NT2/D1 (cell line): ENCODE measurements at places on chromosomes 6 and 20.

DNA sequence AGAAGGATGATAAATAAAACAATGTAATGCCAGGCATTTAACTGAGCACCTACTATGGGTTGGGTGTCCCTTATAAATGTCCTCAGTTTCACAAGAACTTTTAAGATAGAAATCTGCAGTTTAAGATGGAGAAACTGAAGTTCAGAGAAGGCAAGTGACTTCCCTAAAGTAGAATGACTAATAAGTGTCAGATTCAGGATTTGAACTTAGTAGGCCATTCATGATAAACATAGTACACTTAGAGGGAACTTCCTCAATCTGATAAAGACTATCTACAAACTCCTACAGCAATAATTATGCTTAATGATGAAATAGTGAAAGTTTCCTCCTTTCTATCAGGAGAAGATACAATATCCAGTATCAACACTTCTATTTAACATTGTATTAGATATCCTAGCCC lies 43.9 kb downstream of the NCR2 start:
- DNase-seq = no peak

DNA sequence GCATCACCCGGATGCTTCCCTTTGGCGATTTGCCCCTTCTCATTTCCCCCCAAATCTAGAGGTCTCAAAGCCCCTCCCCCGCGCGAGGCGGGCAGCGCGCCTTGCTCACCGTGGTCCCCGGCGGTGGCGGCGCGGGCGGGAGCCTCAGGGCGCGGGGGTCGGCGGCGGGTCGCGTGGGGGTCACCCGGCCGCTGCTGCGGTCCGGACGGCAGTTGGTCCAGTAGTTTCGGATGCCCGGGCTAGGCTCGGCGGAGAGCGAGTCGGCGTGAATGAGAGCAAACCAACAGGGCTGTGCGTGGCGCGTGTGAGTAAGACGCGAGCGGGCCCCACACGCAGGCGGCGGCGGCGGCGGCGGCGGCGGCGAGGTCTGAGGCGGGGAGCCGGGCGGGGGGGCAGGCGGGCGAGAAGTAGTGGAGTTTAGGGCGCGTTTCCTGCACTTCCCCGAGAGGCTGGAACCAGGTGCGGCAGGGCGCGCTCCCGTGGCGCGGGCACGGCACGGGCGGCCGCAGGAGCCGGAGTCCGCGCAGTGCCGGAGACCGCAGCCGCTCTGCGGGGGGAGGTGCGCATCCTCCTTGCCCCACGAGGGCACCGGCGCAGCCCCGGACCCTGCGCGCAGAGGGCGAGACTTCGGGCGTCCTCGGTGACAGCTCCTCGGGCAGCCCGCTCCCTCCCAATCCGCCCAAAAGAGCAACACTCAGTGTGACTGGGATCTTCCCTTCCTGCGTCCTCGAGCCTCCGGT lies 567 bp downstream of the HS3ST5 start:
- no peak for DNase-seq

GRCh38 chr6:138857775-138858174 lies 61.9 kb downstream of the ECT2L start:
- no peak for DNase-seq

DNA sequence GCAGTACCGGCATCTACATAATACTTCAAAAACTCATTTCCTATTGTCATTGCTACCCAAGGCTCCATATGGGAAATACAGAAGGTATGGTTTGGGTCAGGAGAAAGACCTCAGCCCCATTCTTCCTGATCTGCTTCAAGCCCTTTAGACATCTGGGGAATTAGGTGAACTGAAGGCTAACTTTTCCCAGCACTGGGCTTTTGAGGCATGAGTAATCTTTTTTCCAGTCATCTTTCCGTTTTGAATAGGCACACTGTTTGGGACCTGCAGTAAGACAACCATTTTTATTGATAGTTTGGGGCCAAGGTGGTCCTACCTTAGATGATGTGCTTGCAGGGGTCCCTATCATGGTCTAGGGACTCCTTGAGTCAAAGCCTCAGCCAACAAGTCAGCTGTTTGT lies 198.4 kb downstream of the HAO1 start:
- DNase-seq = no peak

GRCh38 chr6:157150076-157150475 lies 173.2 kb downstream of the TMEM242 start:
- no peak for DNase-seq

DNA sequence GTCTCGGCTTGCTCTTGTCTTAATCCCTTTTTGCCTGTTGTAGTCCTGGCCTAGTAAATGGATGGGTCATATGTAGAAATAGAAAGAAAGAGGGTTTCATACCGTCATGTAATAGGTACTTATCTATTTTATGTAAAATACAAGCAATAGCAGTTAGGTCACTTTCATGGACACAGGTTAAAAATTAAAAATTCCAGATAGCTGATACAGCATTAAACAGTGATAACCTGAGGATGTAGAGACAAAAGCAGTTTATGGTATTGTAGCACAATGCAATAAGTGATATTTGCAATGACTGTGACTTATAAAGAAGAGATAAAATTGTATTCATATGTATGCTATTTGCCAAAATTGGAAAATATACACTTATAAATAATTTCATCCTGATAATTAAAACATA lies 96.9 kb downstream of the CCDC170 start:
- DNase-seq = no peak

GRCh38 chr6:51535327-51535726 lies 552.1 kb downstream of the PKHD1 start:
- no peak for DNase-seq

DNA sequence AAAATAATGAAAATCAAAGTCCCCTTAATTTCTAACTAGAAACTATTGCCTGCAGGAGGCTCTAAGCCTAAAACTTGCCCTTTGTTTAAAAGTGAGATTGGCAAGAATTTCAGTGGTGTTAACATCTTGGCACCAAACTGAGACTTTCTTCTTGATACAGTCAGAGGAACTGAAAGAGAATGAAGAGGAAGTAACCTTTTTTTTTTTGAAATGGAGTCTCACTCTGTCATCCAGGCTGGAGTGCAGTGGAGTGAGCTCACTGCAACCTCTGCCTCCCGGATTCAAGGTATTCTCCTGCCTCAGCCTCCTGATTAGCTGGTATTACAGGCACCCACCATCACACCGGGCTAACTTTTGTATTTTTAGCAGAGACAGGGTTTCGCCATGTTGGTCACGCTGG lies 3.6 kb downstream of the DOP1A start:
- DNase-seq = no peak

GRCh38 chr6:136968837-136969236 lies 46.7 kb downstream of the SLC35D3 start:
- DNase-seq = no peak

DNA sequence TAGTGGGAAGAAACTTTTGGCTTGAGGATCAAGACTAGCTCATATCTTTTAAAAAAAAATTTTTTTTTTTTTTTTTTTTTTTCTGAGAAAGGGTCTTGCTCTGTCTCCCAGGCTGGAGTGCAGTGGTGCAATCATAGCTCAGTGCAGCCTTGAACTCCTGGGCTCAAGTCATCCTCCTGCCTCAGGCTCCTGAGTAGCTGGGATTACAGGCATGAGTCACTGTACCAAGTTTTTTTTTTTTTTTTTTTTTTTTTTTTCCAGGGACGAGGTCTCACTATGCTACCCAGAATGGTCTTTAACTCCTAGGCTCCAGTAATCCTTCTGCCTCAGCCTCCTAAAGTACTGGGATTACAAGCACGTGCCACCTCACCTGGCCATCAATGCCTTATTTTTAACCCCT lies 27.9 kb downstream of the GCLC start:
- DNase-seq = no peak

GRCh38 chr6:137307163-137307854 lies 88.1 kb upstream of the IFNGR1 start:
- DNase-seq = no peak

GRCh38 chr6:26158076-26158580 lies 70.9 kb downstream of the HFE start:
- no peak for DNase-seq

DNA sequence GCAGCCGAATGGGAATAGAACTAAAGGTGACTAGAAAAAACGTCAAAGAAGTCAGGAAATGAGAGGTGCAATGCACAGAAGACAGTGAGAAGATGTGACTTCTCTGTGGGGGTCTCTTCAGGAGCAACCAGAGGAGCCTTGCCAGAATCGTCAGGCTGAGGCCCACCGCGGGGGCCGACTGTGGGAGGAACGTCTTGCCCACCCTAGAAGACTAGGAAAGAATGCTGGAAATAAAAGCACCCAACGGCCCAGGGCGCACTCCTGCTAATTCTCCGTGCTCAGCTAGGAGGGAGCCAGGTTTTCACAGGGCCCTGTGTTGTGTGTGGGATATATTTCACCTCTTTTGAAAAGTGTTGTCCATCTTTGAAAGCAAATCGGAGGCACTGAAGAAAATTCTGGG lies 129.2 kb downstream of the SMOC2 start:
- no peak for DNase-seq

DNA sequence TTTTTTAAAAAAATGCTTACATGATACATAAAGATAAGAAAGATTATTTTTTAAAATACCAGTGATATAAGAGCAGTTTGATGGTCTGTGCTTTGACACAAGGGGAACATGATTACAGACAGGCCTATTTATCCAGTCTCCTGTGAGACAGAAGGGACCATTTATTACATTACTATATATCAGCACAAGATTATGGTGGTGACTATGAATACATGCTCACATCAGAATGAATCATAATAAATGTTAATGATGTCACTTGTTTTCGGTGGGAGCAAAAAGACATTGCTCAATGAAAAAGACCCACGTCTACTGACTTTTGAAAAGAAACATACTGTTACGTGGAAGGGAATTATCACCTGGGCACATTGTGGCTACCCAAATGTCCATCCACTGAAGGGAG lies 455.1 kb downstream of the CDC5L start:
- DNase-seq = no peak

DNA sequence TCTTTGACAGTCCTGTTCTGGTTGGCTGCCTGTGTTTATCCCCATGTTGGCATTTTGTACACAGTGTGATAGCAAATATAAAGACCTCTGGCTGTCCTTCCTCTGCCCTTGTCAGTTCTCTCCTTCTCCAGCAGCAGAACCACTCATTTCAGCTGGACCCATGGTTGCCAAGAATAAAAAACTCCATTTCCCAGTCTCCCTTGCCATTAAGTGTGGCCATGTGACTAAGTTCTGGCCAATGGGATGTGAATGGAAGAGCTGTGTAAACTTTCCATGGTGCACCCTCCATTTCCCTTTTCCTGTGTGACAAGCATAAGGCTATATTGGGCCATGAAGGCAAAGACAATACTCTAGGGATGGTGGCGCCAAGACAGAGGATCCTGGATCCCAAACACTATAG lies 78.4 kb upstream of the TBC1D7 start:
- no peak for DNase-seq

GRCh38 chr20:36240076-36240475 lies 3.8 kb downstream of the AAR2 start:
- DNase-seq = no peak
